DND-41 (cell line): ENCODE measurements at places on chromosomes 3 and 15.

DNA sequence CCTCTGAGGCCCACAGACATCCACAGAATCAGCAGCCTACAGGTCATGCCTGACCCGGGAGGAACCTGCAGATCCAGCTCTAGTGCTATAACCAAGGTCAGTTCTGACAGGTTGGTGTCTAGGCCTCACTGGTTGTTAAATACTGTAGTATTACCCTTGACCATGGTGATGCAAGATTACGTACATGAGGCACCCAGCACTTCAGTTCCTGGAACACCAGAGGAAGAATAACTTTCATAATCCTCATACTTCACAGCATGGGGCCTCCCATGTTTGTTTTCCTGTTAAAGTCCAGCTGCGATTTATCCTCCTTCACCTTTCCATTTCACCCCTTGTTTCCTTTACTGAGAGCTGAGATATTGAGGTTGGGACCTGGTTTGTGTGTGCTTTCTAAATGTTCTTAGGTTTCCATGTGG, 34.4 kb upstream of the GLCE start:
- DNase-seq: no peak

DNA sequence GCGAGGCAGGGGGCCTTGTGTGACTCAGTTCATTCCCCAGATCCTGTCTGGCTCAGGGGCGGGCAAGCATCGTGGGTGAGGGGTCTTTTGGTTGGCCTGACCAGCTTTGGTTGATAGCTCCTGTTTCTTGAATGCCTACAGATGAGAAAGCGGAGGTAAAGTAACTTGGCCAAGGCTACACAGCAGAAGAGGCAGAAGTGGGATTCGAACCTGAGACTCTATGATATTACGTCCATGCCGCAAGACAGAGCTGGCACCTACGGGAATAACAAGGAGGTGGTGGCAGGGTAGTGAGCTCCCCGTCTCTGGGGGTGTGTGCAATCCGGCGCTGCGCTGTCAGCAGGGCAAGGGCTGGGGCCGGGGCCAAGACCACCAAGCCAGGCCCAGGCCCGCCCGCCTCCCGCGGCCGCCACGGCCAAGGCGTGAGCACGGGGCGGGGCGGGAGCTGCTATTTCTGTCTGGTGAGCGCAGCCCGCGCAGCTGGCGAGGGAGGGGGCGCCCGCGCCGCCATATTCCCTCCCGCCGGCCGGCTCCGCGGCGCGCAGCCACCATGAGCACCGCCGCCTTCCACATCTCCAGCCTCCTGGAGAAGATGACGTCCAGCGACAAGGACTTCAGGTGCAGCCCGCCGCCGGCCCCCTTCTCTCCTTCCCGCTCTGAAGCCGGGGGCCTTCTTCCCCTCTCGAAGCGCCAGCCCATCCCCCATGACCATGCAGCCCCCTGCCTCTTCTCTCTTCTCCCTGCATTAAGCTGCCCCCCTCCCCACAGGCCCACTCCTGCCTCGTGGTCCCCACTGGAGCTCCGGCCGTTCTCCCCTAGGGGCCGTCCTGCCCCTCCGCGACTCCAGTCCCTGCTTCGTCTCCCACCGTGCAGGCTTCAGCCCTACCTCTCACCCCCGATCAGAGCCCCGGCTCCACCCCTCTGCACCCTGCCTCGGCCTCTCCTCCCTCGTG, at the start of gene CAND2:
TSS of gene CAND2 (plus strand) at position 510 of the 953 bp plus-strand sequence. CDS start at position 551, 41 bp downstream.
- DNase-seq: peak; percentile 62

DNA sequence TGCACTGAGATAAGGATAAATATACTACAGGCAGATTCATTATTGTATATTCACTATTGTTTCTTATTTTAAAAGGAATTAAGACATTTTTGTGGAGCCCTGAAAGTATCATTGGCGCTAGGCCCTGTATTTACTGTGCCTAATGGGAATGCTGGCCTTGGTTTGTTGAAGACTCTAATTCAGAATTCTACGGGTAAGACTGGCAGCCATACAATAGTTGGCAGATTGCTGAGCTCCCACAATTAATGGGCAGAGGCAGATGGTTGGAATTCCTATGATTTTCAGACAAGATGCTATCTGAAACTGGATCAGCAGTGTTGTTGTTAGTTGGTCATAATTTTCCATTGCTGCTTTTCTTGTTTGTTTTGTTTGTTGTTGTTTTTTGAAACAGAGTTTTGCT, 14.7 kb downstream of the PGBD4 start:
- DNase-seq: no peak

- DNase-seq: no peak
These were observed at the start of gene SNX22 for GRCh38 chr15:64151727-64152506. Gene SNX22, plus strand, starts transcription at chr15:64151731. Its CDS starts 45 bp downstream, at chr15:64151776.

GRCh38 chr3:104385421-104385820, 981.3 kb upstream of the ALCAM start:
- no peak for DNase-seq

- no peak for DNase-seq
These were observed 166.5 kb downstream of the NSMCE3 start for GRCh38 chr15:29102911-29103823.

GRCh38 chr15:93319121-93319814, 230.3 kb upstream of the RGMA start:
- DNase-seq: no peak

DNA sequence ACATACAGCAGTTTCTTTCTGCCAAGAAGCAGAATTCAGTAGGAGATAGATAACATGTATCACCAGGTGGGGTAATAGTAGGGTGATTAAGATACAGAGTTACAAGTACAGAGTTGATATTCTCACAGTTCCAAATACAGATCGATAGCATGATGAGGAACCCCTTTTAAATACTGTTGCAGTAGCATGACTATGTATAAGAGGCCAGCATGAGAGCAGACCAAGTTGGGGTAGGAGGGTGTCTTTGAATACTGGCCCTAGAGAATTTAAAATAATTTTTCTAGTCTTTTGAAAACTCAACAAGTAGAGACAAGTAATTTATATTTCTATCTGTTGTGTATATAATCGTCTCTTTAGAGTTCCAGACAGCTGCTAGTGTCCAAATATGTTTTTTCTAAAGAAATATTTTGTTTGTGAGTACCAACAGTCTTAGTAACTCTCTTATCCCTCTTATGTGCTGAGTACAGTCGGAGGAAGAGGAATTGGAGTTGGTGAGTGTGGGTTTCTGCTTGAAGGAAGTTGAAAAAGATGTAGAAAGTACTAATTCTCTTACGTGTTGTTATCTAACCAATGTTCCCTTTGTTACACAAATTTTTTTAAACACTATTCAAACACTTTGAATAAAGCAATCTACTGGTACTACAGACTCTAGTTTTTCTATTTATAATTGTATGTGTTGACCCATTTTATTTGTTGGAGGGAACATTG, 30.2 kb downstream of the LYSMD4 start:
- DNase-seq: no peak

GRCh38 chr15:85793641-85794597, 806 bp downstream of the KLHL25 start:
- peak; percentile 42 for DNase-seq

- DNase-seq: no peak
These were observed 9.5 kb downstream of the LRRC49 start for GRCh38 chr15:70902107-70902506.

DNA sequence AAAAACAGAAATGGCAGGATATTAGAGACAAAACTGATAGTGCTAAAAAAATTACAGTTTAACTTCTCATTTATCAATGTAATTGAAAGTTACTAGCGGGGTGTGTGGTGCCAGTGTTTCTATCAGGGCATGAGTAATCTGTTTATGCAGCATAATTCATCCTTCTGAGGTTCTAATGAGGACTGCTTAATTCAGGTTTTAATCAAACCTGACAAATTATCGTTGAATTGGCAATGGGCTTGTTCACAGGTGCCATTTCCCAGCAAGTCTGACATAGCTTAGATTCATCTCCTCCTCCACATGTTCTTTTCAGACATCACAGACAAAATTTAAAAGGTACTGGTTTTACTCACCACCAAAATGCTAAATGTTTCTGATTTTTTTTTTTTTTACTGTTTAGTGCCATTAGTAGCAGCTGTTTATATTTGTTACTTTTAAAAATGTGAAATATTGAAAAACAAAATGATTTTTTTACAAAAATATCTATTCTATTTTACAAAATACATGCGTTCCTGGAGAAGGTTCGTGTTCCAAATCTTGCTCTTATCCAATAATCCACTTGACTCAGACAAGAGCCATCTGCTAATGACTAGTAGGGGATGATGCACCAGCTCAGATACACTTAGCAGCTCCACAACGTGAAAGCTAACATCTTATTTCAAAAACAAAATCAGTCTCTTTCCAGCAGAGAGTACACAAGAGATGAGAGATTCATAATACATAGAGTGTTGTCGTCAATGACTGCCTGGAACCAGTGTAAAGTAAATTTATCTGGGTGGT, 447.7 kb upstream of the DPPA4 start:
- no peak for DNase-seq

- no peak for DNase-seq
These were observed 1.3 kb downstream of the SLC6A6 start for GRCh38 chr3:14403619-14404155.

DNA sequence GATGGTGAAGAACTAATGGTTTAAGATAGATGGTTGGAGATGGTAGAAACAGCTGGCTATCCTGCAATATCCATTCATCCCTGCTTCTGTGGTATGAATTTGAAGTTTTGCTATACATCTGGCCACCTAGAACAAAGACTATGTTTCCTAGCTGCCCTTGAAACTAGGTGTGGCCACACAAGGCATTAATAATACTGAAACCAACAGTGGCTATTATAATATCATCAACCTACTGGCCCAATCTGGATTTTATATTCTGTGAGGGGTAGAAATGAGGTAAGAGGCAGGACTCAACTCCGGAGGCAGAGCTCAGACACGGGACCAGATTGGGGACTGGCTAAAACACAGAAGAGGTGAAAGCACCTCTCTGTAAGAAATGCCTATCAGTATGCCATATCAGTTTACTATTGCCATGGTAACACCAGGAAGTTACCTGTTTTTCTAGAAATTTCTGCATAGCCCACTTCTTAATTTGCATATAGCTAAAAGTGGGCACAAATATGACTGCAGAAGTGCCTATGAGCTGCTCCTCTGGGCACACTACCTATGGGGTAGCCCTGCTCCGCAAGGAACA, 8.4 kb downstream of the IFT80 start:
- DNase-seq: no peak

DNA sequence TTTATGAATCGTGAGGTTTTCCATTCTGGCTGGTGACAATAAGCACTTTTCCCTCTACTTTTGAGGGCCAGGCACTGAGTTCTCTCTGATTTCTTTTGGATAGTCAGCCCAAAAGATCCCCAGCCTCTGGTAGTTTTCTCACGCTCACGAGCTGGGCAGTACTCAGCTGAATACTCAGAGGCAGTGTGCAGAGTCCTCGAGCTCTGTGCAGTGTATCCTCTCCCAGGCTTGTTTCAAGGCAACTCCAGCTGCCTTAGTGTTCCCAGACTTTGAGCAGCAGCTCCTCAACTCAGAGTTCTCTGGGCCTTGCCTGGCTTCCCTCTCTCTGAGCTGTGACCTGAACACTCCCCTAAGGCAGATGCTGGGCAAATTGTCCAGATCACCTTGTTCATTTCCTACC, 59.1 kb upstream of the IQSEC1 start:
- DNase-seq: no peak

DNA sequence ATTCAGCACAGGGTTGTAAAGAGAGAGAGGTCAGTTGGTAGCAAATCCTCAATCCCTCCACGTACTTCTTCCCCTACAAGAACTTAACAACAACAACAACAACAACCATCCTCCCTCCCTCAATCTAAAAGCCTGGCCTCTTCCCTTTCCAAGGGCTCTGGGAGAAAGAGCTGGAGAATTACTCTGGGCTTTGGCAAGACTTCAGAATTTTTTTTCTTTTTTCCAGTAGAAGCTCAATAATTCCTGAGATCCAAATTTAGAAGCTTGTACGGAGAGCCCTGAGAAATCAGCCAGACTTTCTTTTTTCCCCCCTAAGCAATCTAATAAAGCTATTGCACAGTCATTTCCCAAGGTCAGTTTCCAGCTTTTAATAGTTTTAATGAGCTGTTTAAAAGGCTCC, 95.8 kb upstream of the CACNA2D3 start:
- DNase-seq: no peak

DNA sequence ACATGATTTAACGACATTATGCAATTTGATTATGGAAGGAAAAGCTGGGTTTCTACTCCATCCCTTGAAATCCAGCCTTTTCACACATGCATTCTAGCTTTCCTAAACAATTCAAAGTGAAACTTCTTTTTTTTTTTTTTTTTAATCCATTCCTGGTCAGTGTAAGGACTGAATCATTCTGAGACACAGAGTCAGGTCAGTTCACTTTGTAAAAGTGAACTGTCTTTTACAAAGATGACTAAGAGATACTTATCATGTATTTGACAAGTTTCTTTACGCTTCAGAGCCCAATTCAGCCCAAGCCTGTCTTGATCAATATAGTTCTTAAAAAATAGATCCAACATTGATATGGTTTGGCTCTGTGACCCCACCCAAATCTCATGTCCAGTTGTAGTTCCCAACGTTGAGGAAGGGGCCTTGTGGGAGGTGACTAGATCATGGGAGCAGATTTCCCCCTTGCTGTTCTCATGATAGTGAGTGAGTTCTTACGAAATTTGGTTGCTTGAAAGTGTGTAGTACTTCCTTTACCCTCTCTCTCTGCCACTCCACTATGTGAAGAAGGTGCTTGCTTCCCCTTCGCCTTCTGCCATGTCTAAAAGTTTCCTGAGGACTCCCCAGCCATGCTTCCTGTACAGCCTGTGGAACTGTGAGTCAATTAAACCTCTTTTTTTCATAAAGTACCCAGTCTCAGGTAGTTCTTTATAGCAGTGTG, 345.6 kb upstream of the THBS1 start:
- no peak for DNase-seq

DNA sequence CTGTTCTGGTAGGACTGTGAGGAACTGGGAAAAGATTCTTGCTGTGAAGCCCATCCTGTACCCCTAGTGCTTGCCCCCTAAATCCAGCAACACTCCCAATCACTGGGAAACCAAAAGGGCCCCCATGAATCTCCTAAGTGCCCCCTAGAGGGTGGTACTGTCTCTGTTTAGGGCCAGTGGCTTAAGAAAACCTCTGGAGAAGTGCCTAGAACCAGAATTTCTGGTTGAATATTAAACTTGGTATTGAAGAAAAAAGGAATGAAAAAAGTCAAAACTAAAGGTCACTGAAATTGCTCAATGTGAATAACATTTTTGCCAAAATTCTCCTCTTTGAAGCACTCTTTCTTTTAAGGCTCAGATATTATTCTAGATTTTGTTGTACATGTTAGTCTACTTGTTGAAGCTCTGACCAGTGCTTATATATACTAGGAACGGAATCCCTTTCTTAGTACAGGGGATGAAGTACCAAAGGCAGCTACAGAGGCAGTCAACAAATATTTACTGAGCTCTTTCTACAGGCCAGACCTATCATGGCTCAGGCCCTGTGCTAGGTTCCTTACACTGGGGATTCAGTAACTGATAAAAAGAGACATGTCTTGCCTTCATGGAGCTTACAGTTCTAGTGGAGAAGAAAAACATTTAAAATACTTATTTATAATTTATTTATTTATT, 138.8 kb downstream of the MYLK start:
- no peak for DNase-seq

DNA sequence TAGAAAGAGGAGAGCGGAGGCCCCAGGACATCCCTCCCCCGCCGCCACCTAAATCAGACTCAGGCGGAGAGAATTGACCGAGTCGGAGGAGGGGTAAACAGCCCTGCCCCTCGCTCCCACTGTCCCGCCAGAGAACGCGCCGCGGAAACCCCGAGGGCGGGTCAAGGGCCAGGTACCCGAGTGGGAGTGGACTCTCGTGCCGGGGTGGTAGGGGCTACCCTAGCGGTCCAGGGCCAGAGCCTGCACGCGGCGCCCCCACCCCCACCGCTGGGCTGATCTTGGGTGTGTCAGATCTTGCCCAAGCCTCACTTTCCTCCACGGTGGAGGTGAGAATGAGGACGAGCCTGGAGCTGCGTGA, 19.0 kb downstream of the SPATA12 start:
- no peak for DNase-seq
